Ovary (tissue), 10 donors: ENCODE measurements at places on chromosomes 1 and 21. TPM values are rescaled to one million over a fixed set of nuclear protein-coding genes. Genes with fewer than 3 reads are reported as not detected.

DNA sequence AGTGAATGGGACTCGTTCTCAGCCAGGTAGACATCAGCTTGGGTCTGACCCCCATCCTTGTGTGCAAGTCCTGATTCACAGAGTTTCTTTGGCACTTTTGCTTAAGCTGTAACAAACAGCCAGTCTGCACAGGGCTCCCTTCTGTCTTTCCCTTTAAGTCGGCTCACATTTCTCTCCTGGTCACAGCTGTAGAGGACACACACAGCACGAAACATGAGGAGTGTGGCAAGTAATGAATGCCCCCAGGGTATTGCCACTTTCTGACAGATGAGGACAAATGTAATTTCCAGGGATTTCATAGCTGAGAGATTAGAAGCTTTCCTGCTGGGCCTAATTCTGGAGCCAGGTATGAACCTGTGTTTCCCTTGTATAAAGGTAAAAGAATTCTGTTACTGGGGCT is 423.5 kb downstream of the KIF26B start:
- H3K4me1 ChIP-seq = no peaks in the 10 kb centered on the region
- DNase-seq = no peak

DNA sequence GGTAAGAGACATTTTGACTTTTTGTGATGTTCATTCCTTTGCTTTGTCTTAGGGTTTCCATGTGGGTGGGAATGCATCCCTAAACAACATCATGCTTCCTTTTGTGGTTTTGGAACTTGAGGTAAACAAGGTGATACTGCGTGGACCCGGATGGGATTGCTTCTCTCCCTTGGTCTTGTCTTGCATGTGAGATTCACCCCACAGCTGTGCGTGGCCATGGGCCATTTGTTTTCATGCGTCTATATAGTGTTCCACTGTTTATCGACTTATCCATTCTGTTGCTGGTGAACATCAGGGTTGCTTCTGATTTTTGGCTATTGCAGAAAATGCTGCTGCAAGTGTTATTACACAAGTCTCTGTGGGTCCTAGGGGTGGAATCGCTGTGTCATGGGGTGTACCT is 21.1 kb downstream of the CRYAA start:
- H3K36me3 ChIP-seq = no peaks in the 10 kb centered on the region
- H3K4me1 ChIP-seq = peaks cover 2% of the 10 kb centered on the region
- H3K4me3 ChIP-seq = no peak overlapping the region
- DNase-seq = no peak
- no peaks in the 10 kb centered on the region for H3K27me3 ChIP-seq

The GPR153 gene
- 6.0 TPM for total RNA-seq

- H3K27me3 ChIP-seq = no peaks in the 10 kb centered on the region
- no peak overlapping the region for H3K27ac ChIP-seq
- no peak for DNase-seq
Observed at GRCh38 chr1:175503538-175503937, 239.9 kb downstream of the TNR start.

GRCh38 chr1:212557739-212558692 is 50.5 kb upstream of the ATF3 start:
- H3K4me3 ChIP-seq = peak overlapping the region; percentile 82
- peak overlapping the region; percentile 84 for H3K27ac ChIP-seq
- H3K36me3 ChIP-seq = no peaks in the 10 kb centered on the region
- H3K27me3 ChIP-seq = no peaks in the 10 kb centered on the region

- no peaks in the 10 kb centered on the region for H3K36me3 ChIP-seq
- DNase-seq = no peak
- H3K27ac ChIP-seq = no peak overlapping the region
- no peak overlapping the region for H3K4me3 ChIP-seq
- H3K27me3 ChIP-seq = no peaks in the 10 kb centered on the region
- no peaks in the 10 kb centered on the region for H3K4me1 ChIP-seq
Observed at GRCh38 chr1:58136387-58136786, 410.1 kb downstream of the OMA1 start.

DNA sequence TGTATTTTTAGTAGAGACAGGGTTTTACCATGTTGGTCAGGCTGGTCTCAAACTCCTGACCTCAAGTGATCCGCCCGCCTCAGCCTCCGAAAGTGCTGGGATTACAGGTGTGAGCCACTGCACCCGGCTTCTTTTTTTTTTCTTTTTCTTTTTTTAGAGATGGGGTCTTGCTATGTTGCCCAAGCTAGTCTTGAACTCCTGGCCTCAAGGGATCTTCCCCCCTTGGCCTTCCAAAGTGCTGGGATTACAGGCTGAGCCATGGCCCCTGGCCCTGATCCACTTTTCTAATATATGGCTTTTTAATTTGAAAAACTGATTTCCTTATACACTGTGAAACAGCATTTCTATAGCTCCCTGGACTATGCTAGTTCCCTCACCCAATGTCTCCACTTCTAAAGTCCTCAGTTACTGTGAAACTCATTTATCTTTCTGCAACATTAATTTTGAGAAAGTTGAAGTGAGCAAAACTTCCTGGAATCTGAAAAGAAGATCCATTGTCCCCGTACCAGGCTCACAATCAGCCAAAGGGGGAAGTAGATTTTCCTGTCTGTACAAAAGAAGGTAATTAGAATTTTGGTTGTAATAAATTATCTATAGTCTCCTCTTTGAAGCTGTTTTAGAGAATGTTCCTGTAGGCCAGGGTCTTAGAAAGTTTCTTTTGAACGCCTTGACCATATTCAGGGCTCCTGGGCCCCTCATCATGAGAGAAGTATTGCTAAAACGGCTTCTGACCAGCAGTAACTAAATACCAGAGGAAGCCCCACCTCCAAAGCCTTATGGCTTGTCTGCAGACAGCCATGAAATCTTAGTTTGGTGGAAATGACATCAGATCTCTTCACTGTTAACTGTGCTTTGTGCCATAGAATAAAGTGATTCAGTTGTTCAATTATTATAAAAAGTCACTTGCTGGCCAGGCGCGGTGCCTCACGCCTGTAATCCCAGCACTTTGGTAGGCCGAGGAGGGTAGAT is 34.9 kb downstream of the DEGS1 start:
- no peak for DNase-seq
- no peak overlapping the region for H3K27ac ChIP-seq
- no peaks in the 10 kb centered on the region for H3K36me3 ChIP-seq
- H3K27me3 ChIP-seq = no peaks in the 10 kb centered on the region

The CRYAA gene
- total RNA-seq = not detected

GRCh38 chr1:151577173-151577572 is 34.7 kb upstream of the SNX27 start:
- no peaks in the 10 kb centered on the region for H3K4me1 ChIP-seq
- H3K36me3 ChIP-seq = no peaks in the 10 kb centered on the region
- H3K27ac ChIP-seq = no peak overlapping the region

DNA sequence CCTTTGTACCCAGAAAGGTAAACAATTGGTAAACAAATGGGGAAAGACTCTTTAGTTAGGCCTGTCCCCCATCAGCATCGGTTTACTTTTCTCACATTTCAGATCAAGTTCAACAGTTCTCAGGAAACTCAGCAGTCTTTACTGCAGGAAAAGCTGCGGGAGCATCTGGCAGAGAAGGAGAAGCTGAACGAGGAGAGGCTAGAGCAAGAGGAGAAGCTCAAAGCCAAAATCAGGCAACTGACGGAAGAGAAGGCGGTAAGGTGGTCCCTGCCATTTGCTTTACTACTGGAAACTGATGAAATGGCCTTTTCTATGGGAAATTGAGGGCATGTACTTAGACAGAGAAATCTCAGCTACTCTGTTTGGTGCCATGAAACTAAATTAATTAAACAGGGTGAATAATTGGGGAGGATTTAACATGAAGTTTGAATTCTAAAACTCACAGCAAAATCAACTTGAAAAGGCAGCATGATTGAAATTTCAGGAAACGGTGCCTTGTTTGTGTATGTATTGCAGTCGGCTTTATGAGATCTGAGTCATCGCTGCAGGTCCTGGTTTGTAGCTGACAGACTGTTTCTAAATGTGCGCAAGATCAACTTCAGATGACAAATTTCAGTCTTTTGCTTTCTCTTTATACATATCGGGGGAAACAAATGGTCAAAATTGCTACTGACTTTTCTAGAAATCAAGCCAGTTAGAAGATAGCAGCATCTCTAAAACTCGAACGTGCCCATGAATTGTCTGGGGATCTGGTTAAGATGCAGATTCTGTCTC is 67.9 kb upstream of the EFHD2 start:
- no peak for DNase-seq
- no peak overlapping the region for H3K27ac ChIP-seq
- H3K36me3 ChIP-seq = no peaks in the 10 kb centered on the region
- no peaks in the 10 kb centered on the region for H3K27me3 ChIP-seq
- no peak overlapping the region for H3K4me3 ChIP-seq
- H3K4me1 ChIP-seq = peaks cover 2% of the 10 kb centered on the region

The RGS8 gene
- total RNA-seq = 0.22 TPM

The SMYD3 gene
- 13.7 TPM for total RNA-seq

- H3K4me1 ChIP-seq = no peaks in the 10 kb centered on the region
- no peaks in the 10 kb centered on the region for H3K27me3 ChIP-seq
- no peak overlapping the region for H3K27ac ChIP-seq
- H3K4me3 ChIP-seq = no peak overlapping the region
Observed at GRCh38 chr21:34557261-34557660, 45.3 kb upstream of the KCNE1 start.

DNA sequence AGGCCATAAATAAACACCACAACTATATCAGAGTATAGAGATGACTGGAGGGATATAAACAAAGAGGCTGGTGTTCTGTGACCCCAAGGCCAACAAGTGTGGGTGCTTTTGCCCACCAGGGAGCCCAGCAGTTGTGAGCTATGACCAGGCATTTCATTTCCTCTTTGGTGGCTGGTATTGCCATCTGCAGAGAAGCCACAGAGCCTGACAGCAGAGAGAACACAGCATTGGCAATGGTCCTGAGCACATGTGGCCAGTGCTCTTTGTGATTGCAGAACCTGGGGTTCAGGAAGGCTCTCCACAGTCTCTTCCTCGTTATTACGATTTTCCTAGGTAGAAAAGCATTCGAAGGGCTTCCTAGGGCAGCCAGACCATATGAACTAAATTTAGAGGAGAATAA is 112.3 kb downstream of the TM2D1 start:
- H3K27ac ChIP-seq = no peak overlapping the region
- H3K4me1 ChIP-seq = no peaks in the 10 kb centered on the region
- H3K36me3 ChIP-seq = no peaks in the 10 kb centered on the region
- DNase-seq = no peak
- no peak overlapping the region for H3K4me3 ChIP-seq

DNA sequence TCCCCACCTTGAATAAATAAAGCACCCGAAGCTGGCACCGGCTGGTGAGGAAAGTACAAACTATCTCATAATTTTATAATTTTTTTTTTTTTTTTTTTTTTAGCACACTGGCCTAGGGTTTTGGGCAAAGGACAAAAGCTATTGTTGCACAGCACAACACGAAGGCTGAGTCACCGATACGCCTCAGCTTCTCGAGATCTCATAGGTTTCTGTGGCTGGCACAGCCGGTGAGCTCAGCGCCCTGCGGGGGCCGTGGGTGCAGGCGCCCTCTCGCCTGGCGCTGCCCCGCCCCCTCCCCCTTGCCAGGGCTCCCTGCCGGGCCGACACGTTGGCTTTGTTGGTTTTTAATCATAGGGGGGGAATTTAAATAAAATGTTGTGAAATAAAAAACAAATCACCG is 17.2 kb downstream of the CASZ1 start:
- no peaks in the 10 kb centered on the region for H3K27me3 ChIP-seq
- no peak for DNase-seq
- H3K4me3 ChIP-seq = no peak overlapping the region
- H3K4me1 ChIP-seq = no peaks in the 10 kb centered on the region
- H3K36me3 ChIP-seq = no peaks in the 10 kb centered on the region
- no peak overlapping the region for H3K27ac ChIP-seq

DNA sequence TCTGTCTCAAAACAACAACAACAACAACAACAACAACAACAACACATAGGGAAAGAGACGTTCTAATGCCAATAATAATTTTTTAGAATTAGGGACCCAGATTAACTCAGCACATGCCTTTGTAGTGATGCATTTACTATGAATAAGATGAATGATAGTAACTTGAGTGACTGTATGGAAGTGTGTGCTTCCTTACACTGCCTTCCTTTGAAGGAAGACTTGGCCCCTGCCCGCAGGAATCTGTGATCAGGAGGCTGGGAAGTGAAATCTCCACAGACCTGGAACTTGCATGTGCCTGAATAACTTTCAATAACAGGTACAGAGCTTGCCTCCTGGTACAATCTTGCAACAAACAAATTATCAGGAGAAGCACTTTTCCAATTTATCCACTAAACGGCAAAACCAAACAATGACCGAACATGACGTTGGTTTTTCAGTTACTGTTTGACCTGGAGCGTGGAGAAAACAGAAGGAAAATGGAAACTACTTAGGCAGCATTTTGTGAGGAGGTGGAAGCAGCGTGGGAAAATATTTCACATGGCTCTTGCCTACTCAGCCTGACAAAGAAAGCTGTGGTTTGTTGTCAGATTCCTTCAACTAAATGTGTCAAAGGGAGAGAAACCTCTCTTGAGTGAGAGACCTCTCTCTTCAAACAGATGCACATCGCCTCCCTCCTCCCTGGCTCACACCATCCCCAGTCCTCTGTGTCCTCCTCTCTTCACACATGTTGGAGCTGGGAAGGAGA is 10.1 kb upstream of the ABCA4 start:
- H3K4me1 ChIP-seq = peaks cover 2% of the 10 kb centered on the region
- no peaks in the 10 kb centered on the region for H3K36me3 ChIP-seq
- no peaks in the 10 kb centered on the region for H3K27me3 ChIP-seq
- no peak for DNase-seq

GRCh38 chr21:34812504-34813265 is 143.9 kb downstream of the CLIC6 start:
- H3K4me1 ChIP-seq = peaks cover 8% of the 10 kb centered on the region
- H3K4me3 ChIP-seq = no peak overlapping the region
- H3K27ac ChIP-seq = no peak overlapping the region

GRCh38 chr1:218463194-218464156 is 118.3 kb downstream of the TGFB2 start:
- peak; percentile 43 for DNase-seq
- peaks cover 6% of the 10 kb centered on the region for H3K4me1 ChIP-seq
- H3K36me3 ChIP-seq = no peaks in the 10 kb centered on the region
- peak overlapping the region; percentile 67 for H3K27ac ChIP-seq

The MPZ gene
- 3.2 TPM for total RNA-seq

DNA sequence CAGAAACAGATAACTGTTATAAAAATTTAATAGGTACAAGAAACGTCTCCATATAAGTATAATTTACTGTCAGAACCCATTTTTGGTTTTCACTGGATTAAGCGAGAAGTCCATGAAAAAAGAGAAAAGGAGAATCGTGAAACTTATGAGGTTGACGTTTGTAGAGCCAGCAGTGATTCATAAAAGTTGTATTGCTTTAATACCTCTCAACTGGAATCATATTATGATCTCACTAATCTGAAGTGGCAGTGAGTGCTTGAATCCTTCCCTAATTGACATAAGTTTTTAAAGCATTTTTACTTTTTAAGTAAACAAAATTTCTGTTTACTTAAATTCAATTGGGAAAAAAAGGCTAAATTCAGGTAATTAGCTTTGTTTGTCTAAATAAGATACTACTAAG is 315.3 kb downstream of the TPR start:
- H3K36me3 ChIP-seq = no peaks in the 10 kb centered on the region
- H3K4me1 ChIP-seq = no peaks in the 10 kb centered on the region
- H3K27ac ChIP-seq = no peak overlapping the region
- no peak for DNase-seq
- H3K4me3 ChIP-seq = no peak overlapping the region
